Hepatocyte (in vitro differentiated cells): ENCODE measurements at places on chromosomes 2 and 18.

DNA sequence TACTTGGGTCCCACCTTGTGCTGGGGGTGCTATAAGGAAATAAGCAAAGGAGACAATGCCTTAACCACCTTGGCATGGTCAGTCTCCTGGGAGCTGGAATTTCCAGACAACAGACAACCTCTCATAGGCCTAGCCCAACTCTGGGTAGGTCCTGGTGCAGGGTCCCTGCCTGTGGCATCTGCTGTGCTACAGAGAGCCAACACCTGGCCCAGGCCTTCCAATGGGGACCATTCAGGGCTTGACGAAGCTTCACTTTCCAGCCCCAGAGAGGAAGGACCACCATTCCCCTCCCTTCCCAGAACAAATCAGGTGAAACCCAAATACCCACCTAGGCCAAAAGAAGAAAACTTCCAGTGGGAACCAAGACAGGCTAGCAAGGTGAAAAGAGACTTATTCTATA, 82.8 kb downstream of the SMAD7 start:
- DNase-seq = no peak

- DNase-seq = no peak
Observed at GRCh38 chr2:31054842-31055388, 83.3 kb downstream of the GALNT14 start.

DNA sequence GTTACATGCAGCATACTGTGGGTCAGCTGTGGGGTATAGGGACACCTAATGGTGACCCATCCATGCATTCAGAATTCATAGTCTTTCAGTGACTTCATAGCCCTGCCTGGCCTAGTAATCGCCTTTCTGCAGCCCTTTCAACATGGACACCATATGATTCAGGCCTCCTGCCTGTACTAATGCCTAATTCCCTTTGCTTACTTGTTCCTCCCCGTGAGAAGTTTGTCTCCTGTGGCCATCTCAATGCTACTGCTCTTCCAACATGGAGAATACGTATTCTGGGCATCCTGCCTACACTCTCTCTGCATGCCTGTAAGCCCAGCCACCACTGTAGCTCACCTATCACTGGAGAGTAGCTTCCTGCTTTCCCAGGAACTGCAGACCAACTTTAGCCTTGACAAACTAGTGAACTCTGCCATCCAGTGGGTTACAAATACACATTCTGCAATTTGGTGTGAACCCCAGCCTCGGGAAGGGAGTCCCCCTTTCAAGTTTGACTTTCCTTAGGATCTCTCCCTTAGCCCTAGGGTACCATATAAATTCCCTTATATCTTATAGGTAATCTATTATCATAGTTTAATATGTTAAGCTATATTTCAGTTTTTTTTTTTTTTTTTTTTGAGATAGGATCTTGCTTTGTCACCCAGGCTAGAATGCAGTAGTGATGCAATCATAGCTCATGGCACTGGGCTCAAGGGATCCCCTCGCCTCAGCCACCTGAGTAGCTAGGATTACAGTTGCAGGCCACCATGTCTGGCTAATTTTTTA, 22.3 kb downstream of the M1AP start:
- DNase-seq = no peak

DNA sequence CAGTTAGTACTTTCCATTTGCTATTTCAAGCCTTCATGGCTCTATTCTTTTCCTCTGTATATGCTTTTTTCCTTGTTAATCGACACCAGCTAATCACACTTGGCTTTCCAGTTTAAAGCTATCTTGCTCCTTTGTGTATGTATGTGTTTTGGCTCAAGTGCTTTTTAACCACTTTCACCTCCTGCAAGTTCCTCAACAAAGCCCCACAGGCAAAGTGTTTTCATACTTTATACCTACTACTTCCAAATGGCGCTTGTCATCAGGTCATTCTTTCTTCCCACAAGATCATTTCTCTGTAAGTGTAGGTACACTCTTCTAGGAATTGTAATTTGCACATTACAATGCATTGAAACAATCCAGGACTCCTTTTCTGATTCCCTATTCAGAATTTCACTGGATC, 64.0 kb upstream of the FIGN start:
- no peak for DNase-seq

DNA sequence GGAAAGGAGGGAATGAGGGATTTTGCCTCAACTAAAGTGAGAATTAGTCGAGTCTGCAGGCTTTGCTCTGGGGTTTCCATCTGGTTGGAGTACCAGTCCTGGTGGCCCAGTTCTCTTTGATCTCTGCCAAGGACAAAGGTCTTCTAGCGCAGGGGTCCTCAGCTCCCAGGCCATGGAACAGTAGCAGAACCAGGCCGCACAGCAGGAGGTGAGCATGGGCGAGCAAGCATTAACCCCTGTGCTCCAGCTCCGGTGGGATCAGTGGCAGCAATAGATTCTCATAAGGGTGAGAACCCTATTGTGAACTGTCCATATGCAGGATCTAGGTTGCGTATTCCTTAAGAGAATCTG, 23.9 kb downstream of the MTHFD2 start:
- DNase-seq = no peak

DNA sequence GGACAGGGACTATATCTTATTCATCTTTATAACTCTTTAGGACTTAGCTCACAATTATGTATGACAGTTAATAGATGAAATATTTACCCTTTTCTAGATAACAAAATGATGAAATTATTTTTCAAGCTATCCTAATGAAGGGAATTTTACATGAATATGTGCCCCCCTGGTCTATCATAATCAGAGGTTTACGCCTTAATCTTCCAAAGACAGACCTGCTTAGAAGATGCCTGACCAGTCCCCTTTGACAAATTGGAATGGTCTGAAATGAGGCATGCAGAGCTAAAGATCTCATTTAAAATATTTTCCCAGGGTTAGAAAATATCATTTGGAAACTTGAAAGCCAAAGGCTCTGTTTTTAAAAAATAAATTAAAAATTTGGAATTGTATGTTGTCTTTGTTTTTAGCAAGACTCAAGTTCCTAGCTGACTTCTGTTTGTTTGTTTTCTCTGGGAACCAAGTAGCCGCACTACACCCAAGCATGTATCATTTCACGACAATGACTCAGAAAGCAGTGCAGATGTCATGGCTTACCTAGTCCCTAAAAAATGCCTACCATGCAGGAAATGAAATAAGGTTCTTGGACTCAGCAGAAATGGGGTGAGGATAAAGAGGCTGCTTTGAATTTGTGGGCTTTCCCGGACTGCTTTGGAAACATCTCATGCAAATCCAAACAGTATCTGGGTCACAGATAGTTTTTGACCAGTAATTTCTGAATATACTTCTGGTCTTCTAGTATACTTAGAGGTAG, 162.1 kb downstream of the ZEB2 start:
- DNase-seq = peak; percentile 50

DNA sequence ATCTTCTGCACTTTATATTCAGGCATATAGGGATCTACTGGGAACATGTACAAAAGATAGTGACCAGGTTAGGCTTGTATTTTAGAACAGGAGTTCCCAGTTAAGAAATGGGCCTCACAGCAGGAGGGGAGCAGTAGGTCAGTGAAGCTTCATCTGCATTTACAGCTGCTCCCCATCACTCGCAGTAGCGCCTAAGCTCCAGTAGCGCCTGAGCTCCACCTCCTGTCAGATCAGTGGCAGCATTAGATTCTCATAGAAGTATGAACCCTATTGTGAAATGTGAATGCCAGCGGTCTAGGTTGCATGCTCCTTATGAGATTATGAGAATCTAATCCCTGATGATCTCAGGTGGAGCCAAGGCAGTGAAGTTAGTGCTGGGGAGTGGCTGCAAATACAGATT, 224.4 kb upstream of the CYRIA start:
- no peak for DNase-seq

- DNase-seq = no peak
Observed at GRCh38 chr2:609449-609848, 67.8 kb downstream of the TMEM18 start.

GRCh38 chr2:232886176-232886575, 16.1 kb downstream of the SNORC start:
- no peak for DNase-seq

GRCh38 chr2:207503234-207503633, 26.5 kb upstream of the CREB1 start:
- no peak for DNase-seq

GRCh38 chr18:44887227-44887631, 206.5 kb downstream of the SETBP1 start:
- DNase-seq = peak; percentile 78

- no peak for DNase-seq
Observed at GRCh38 chr2:227370092-227370491, 9.0 kb downstream of the TM4SF20 start.

GRCh38 chr2:152418688-152419087, 83.7 kb downstream of the FMNL2 start:
- DNase-seq = no peak

- DNase-seq = no peak
Observed at GRCh38 chr2:154032220-154032619, 160.5 kb downstream of the GALNT13 start.

- DNase-seq = no peak
Observed at GRCh38 chr2:22970284-22970975, 414.5 kb upstream of the KLHL29 start.

- no peak for DNase-seq
Observed at GRCh38 chr2:39949131-39949530, 170.1 kb upstream of the THUMPD2 start.

DNA sequence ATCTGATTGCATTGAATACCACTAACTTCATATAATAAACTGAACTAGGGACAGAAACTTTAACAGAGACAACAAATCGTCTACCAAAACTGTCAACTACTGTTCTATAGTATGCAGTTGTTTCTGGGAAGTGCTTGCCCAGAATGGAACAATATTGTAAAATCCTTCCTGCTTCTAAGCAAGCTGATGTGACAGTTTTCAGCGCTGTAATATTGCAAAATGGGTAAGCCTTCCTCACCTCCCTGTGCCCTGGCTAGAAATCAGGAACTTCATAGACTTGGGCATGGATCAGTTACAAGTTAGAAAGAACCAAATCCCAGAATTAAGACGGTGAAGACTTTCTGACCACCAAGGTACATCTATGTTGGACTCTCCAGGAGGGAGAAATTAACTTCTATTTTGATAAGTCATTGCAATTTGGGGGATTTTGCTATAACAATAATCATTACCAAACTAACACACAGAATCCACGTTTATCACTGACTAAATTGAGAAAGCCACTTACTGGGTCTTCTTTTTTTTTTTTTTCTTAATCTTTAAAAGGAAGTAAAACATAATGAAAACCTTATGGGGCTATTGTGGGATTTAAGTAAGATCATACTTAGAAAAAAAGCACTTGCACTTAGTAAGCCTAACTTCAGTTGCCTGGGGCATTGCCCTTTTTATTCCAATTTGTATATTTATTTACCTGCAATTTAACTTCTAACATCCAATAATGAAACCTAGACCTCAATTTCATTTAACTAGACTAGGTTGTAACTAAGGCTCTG, 261.5 kb downstream of the TRIB2 start:
- no peak for DNase-seq

- DNase-seq = no peak
Observed at GRCh38 chr2:201275990-201276389, 15.7 kb downstream of the CASP8 start.

DNA sequence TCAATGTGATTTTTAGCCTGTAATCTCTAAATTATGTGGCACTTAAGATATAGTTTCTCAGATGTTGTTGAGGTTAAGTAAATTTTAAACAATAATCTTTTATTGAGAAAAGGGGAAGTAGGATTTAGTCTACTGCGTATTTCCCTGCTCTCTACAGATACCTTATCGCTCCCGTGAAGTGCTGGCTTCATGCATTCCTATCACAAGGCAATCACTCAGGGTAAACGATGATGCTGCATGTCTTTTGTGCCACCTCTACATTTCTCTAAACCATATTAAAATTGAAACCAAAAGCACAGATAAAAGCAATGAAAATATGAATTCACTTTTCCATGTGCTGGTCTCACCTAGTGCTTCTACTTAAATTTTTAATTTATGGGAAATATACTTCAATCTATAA, 14.4 kb upstream of the RPE start:
- no peak for DNase-seq

DNA sequence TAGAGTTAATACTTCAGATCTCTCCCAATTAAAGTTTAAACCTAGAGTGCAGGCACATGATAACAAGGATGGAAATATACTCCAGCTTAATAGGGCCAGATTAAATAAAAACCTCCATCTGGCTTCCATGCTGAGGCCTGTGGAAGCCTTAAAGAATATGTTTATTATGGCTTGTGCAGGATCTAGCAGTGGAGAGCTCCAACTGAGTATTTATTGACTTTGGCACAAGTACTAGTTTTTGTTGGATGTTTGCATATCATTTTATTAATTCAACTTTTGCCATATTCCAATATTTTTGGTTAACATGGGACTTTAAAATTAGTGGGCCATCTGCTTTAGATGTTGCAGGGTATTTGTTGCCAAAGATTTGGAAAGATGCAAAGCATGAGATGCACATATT, 860.4 kb upstream of the SOX11 start:
- DNase-seq = no peak

DNA sequence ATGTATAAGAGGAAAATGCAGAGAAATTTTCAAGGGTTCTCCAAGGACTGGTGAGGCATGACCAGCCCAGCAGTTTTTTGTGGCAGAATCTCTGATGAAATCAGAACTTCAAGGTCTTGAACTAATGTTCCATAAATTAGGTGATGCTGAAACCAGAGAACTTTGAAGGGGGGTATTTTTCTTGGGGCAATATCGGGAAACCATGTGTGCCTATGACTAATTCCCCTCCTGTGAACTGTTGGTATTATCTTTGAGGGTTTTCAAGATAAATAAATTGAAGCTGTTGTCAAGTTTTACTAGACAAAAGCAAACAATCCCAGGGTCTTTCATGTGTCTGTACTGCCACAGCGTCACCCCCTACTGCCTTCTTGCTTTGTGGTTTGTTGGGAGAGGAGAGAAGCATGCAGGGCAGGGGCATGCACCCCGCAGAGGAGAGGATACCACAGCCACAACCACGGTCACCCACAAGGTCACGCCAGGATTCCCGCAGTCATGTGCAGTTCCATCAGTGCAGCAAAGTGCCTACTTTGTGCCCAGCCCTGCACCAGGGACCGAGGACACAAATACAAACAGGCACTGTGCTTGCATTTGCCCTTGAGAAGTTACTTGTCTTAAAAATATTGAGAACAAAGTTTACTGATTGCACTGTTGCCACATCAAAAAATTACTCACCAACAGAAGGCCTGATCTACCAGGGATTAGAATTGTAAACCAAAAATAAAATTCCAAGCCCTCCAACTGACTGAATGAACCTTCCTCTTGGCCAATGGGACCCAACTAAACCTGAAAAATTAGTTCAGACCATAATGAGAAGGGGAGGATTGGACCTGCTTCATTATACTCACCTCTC, 413.3 kb upstream of the TRIB2 start:
- no peak for DNase-seq

- DNase-seq = no peak
Observed at GRCh38 chr18:48790226-48790863, 160.4 kb downstream of the SMAD7 start.
